ENCODE measurements at places on chromosomes 13 and 19. TPM values are rescaled to one million over a fixed set of nuclear protein-coding genes. Genes with fewer than 3 reads are reported as not detected.

Gene PEX11G
- total RNA-seq: 4.2 TPM

DNA sequence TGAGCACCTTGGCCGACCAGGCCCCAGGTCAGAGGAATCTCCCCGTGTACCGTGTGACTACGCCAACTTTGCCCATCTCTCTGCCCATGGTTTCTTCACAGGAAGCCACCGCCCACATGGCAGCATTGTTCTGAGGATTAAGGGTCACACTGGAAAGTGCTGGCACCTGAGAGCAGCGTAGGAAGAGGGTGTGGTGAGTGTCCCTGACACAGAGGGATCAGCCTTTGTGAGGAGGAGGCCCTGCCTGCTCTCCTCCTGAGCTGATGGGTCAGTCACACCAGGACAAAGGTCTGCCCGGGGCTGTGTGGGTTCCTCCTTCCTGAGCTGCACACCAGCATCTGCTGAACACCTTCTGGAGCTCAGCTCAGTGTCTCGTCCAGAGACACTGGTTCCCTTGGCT, 32.2 kb upstream of the SLC15A1 start:
- no peak for DNase-seq

- no peak for DNase-seq
These were observed 25.0 kb upstream of the ZNRF4 start for GRCh38 chr19:5430237-5430636.

GRCh38 chr13:80473695-80474094, 132.8 kb upstream of the SPRY2 start:
- no peak for DNase-seq

Measured in lower leg skin (tissue), 4 donors.